ENCODE measurements at places on chromosomes 4 and X.

DNA sequence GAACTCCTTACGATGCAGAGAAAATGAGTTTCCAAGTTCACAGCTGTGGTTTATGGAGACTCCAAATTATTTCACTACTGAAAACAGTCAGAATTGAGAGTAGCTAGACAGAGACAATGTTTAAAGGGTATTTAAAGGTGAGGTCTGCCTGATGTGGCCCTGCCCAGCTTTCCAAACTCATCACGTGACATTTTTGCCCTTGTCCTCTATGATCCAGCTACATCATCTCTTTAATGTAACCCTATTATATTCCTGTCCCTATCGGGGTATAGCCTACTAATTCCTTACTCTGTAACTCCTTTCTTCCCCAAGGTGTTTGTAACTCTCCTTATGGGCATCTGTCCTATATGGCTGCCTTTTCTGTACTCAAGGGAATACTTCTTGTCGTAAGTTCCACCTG, 297.2 kb downstream of the GRXCR1 start:
- DNase-seq, result no peak

DNA sequence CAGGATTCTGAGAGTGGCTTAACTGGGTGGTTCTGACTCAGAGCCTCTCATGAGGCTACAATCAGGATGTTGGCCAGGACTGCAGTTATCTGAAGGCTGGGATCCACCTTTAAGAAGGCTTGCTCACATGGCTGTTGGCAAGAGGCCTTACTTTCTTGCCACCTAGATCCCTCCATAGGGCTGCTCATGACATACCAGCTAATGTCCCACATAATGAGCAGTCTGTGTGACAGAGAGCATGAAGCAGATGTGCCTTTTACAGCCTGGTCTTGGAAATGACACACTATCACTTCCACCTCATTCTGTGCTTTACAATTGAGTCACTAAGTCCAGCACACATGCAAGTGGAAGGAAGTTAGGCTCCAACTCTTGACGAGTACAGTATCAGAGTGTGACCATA, 4.3 kb upstream of the RBM3 start:
- DNase-seq, result peak; percentile 52

DNA sequence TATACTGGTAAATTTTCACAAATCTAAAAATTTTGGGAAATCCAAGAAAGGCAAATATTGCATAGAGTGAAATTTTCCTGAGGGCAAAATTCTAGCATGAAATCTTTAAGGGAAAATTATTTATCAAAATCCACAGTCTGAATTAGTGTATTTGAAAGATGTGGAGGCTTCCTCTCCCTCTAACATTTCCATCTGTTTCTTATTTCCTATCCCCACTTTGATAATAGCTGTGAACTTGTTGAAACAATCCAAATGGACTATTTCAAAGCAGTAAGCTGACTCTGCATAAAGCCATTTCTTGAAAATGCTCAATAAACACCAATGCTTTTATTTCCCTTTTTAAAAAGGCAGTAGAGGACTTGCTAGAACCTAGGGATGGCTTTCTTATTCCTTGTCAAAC, 107.3 kb upstream of the PABPC4L start:
- DNase-seq, result no peak

DNA sequence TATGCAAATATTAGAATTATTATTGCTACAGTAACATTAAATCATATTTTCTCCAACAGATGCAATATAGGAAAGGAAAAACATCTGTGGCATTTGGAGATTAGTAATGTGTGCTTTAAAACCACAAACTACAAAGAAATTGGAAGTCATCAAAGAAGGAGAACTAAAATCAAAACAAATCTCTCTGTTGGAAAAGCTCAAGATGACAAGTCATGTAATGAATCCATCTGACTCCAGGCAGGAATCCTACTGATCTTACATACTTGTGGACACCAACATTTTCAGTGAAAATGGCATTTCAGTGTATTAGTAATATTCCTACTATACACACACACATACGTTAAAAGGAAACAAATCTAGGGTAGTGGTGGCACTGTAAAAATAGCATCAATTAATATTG, 98.2 kb downstream of the SLC39A8 start:
- DNase-seq, result no peak

DNA sequence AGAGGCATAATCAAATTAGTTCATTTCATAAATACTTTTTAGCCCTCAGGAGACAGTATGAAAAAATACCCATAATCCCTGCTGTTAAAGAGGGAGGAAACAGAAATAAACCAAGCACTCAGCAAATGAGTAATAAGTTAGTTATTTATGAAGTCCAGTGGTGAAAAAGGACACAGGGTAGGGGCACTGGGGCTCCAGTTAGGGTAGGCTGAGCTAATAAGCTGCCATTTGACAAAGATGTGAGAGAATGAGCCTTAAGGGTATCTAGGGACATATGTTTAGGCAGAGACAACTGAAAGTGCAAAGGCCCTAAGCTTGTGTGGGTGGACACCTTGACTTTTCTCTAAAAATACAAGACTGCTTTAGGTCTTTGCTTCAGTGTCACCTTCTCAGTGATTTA, 94.4 kb downstream of the IL15 start:
- DNase-seq, result no peak

DNA sequence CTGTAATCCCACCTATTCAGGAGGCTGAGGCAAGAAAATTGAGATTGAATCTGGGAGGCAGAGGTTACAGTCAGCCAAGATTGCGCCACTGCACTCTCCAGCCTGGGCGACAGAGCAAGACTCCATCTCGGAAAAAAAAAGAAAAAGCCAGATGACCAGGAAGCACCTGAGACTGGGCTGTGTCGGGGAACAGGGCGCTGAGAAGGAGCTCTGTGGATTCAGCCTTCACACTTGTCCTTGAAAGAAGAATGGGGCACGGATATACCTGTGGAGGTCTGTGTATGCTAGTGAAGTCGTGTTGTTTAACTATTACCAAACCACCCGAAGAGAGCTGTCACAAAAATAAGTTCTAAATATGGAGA, 39.3 kb upstream of the TADA2B start:
- no peak for DNase-seq

GRCh38 chr4:40316782-40317635, 18.1 kb upstream of the CHRNA9 start:
- DNase-seq, result peak; percentile 78

DNA sequence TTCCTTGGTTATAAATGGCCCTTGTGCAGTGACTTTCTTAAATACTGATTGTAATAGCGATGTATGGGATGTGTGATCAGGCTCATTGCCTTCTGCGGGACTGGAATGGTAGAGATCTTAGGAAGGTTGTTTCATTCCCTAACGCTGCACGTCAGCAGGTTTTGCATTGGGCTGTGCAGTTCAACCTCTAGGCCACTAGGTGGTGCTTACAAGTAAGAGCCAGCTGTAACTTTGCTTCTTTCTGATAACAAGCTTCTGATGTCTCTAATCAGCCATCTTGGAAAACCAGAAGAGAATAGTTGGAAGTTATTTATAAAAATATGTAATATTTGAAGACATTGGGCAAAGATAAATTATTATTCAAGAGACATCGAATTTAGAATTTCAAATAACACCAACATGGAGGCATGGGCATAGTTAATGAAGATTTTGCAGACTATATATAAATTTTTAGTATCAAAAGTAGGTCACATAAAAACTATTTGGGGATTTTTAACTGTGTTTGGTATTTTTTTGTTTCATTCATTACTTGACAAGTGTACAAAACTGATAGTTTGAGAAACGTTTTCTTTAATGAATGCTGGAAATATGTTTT, 339.7 kb upstream of the PCDH7 start:
- DNase-seq, result no peak

DNA sequence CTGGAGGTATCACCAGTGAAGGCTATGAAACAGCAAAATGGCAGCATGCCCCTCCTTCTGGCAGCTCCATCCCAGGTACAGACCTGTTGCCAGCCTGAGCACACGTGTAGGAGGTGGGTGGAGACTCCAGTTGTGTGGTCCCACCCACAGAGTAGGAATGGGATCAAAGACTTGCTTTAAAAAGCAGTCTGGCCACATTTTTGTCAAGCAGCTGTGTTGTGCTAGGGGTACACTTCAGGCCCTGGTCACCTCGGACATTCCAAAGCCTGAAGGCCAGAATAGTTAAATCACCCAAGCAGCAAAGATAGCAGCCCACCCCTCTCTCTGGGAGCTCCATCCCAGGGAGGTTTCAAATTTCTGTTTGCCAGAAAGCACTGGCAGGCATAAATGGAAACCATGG, 20.3 kb upstream of the AMBN start:
- DNase-seq, result no peak
